ENCODE measurements at places on chromosomes 4 and X.

DNA sequence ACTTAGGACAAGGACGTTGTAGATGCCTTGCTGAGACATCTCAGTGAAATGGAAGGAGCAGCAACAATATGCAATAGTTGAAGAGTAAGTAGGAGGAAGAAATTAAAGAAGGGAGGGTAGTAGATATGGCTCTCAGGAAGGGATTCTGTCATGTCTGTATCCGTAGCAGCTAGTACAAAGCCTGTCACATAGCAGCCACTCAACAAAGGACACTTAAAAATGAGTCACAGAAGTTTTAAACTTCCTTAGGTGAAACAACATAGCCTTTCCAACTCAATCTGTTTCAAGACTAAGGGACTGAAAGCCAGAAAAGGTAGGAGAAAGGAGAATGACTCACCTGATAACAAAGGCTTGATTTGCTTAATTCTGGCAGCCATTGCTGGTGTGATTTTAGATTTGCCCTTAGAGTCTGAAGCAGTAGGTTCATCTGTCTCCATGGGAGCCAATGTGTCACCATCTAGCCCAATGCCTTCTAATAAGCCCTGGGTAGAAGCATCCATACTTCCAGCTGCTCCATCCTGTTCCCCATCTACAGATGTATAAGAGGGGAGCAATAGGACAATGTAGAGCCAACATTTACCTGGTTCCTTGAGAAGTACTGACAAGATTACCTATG is 86.6 kb downstream of the HUWE1 start:
- DNase-seq: no peak

- no peak for DNase-seq
Observed at GRCh38 chrX:16587836-16588235, 62.1 kb upstream of the S100G start.

GRCh38 chr4:1808396-1808795 is 15.3 kb downstream of the FGFR3 start:
- no peak for DNase-seq

DNA sequence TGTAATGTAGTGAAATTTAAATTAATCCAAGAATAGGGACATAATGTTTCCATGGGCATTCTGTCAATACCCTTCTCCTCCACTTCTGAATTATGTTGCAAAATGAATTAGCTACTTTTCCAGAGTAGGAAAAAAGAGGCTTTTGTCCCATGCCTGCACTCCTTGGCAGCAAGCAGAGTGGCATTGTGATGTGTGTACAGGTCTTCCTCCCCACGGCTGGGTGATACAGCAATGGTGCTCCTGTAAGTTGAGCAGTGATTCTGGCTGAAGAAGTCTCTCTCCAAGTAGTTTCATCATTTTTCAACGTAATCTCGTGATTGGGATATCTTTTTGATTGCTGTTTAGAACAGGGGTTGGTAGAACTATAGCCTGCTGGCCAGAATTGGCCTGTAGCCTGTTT is 59.9 kb downstream of the KIT start:
- DNase-seq: no peak

GRCh38 chrX:39418731-39419638 is 617.7 kb downstream of the MID1IP1 start:
- no peak for DNase-seq

DNA sequence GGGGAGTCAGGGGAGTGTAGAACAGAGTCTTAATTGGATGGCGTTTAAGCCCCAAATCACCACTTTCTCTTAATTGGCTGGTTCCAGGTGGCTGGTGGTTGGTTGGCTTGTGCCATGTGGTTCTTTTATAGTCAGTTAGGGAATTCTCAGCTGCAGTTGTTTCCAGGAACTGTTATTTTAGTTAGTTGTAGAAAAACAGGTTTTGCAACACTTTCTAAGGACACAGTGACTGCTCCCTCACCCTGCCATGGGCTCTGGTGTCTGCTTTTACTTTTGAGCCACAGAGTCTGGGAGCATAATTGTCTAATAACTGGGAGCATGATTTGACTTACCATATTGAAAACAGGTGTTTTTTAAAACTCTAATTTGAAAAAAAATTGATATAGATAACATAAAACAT is 75.8 kb upstream of the PCDH18 start:
- no peak for DNase-seq

DNA sequence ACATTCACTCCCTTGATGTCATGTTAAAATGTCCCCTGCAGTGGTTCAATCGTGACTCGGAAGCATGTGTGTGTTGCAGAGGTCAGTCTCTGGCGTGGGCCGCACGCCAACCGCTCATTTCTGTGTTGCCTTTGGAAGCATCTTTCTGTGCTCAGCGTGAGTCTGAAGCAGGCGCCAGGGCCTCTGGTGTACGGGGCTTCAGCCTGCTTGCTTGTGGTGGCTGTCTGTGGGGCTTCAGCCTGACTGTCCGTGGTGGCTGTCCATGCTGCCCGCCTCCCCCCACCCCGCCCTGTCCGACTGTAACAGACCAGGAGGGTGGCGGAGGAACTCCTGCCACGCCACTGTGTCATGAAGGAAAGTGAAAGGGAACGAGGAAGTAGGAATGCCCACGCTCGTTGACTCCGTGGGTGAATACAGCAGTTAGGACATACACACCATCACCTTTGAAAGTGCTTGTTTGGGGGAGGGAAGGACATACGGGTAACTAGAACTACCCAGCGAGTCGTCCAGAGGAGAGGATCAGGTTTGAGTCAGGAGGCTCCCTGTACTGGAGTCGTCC is 14.7 kb upstream of the CLCN4 start:
- DNase-seq: no peak

DNA sequence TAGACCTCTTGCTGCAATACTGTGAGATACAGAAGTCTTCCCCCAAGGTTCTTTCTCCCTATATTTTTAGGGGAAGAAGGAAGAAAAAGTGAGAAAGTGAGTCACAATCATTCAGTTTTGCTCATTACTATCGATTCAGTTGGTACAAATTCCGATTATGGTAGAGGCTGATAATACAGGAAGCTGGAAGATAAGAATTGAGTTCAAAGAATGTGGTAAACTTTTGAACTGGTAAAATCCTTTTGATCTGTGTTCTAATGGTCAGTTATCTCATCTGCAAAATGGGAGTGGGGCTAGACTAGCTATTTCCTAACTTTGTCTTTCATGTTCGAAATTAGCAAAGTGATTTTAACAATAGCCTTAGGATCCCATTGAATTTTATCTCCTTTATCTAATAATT is 101.4 kb upstream of the FAT1 start:
- DNase-seq: no peak

DNA sequence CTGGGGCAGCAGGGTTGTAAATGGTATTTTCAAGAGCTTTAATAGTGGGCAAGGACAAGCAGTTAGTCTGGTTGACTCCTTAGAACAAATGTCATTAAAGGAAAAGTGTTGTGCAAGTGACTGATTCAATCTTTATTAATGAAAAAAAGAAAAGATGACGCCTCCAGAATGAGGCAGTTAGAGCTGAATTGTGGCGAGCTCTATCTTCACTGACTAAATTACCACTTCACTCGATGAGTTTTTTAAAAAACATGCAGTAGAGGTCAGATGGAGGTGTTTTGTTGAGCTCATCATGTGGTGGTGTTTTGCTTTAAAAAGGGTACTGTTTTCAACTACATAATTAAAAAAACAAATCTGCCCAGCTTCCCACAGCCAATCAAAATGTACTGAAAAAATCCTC is 28.1 kb upstream of the TENM3 start:
- DNase-seq: no peak
